Endodermal cell (in vitro differentiated cells): ENCODE measurements at places on chromosomes 7 and 10. TPM values are rescaled to one million over a fixed set of nuclear protein-coding genes. Genes with fewer than 3 reads are reported as not detected.

DNA sequence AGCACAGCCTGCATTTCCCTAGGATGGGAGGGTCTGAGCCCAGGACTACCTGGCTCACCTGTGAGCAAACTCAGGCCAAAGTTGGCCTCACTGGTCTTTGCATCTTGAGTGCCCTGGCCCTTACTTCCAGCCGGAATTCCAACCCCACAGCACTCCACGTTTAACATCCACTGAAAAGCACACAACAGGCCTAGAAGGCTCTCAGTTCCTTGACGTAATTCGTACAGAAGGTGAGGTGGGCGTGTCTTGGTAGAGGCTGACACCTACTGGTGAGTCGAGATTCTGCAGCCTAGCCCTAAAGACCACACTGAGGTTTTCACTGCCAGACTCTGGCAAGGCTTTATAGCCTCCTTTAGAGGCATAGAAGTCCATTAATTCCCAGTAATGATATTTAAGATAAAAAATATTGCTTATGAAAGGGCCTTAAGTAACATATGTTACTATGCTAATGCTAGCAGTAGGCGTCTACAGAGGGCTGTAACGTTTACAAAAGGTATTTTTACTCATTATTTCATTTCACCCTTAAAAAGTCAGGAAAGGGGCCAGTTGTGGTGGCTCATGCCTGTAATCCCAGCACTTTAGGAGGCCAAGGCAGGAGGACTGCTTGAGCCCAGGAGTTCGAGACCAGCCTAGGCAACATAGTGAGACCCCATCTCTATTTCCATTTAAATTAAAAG, 95.8 kb downstream of the HIP1 start:
- peak; percentile 89 for DNase-seq
- no peaks in the 10 kb centered on the region for H3K36me3 ChIP-seq
- H3K4me3 ChIP-seq = no peak overlapping the region
- H3K27ac ChIP-seq = no peak overlapping the region

GRCh38 chr10:31926765-31927564, 1.7 kb downstream of the ARHGAP12 start:
- no peaks in the 10 kb centered on the region for H3K27me3 ChIP-seq
- H3K4me1 ChIP-seq = peaks cover 15% of the 10 kb centered on the region
- H3K36me3 ChIP-seq = peaks cover 10% of the 10 kb centered on the region
- DNase-seq = peak; percentile 52

Gene PDE6C
- not detected in 3 replicates for total RNA-seq

Gene CDC14C
- not detected in 3 replicates for total RNA-seq

DNA sequence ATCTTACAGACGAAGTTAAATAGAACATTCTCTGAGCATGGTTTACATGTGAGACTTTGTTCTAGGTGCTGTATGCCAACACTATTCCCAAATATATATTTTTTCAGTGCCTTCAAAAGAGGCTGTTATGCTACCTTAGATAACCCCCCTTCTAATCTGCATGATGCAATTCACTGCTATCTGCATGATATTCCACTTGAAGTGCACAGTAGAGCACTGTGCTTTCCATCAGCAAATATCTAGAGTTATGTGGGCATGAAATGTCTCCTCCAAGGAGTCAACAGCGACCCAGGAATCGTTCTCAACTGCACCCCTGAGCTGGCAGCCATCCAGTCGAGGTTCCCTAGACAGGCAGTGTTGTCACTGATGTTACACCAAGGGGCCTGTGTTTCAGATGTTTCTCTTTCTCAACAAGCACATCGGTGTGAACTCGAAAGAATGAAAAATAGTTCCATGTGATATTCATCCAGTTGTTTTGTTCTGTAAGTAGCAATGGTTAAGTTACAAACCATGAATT, 88.3 kb downstream of the PDE1C start:
- no peaks in the 10 kb centered on the region for H3K36me3 ChIP-seq
- no peaks in the 10 kb centered on the region for H3K27me3 ChIP-seq

- H3K27ac ChIP-seq = no peak overlapping the region
- no peak overlapping the region for H3K4me3 ChIP-seq
- H3K4me1 ChIP-seq = no peaks in the 10 kb centered on the region
Observed at GRCh38 chr7:6284461-6285360, 12.3 kb upstream of the CYTH3 start.

DNA sequence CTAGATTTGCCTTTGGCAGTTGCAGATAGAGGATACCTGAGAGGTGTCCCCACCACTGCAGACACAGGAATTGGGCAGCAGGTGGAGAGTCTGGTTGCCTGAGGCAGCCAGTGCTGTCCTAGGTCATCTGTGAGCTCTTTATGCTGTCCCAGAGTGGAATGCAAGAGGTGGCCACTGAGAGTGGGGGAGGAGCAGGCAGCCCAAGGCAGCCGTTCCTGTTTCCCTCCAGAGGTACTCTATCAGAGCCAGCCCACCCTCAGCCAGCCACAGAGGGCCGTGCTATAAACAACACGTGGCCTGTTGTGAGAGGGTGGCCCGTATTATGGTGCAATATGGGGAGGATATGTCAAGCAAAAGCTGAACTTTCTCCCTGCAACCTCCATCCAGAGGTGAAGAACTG, 8.5 kb downstream of the LRRC18 start:
- peak; percentile 79 for DNase-seq
- no peaks in the 10 kb centered on the region for H3K4me1 ChIP-seq
- no peak overlapping the region for H3K27ac ChIP-seq
- H3K27me3 ChIP-seq = no peaks in the 10 kb centered on the region

GRCh38 chr7:28258240-28258639, 77.6 kb upstream of the JAZF1 start:
- H3K4me3 ChIP-seq = no peak overlapping the region
- H3K36me3 ChIP-seq = no peaks in the 10 kb centered on the region
- no peaks in the 10 kb centered on the region for H3K27me3 ChIP-seq
- no peak overlapping the region for H3K27ac ChIP-seq
- H3K4me1 ChIP-seq = peaks cover 5% of the 10 kb centered on the region
- DNase-seq = no peak

Gene SKIDA1
- total RNA-seq = 6.4 and 6.6 TPM in 2 replicates

DNA sequence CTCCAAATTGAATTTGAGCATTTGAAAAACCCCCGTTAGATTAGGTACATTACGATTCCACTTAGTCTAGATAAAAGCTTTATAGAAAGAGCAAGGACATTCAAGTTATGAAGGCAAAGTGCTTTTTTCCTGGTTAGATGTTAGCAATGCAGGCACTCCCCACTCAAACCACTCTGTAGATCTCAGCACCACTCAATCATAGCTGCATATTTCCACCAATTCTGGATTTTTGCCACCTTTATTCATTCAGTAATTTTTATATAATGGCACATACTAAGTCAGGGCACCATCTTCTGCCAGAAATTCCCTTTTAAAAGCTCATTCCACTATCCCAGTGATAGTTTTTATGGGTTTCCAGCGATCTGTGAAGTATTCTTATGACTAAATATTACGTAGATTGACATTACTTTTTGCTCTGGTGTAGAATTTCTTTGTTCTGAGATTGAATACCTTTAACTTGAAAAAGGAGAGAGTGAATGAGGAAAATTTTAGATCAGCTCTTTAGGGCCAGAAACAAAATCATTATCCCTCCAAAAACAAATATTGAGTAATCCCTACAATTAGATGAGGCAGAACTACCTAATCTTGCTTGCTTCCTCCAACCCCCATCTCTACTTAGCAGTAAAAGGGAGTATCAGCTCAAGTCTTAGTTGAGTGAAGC, 51.6 kb downstream of the RNLS start:
- no peak overlapping the region for H3K4me3 ChIP-seq
- H3K27ac ChIP-seq = no peak overlapping the region
- no peaks in the 10 kb centered on the region for H3K36me3 ChIP-seq
- peaks cover 4% of the 10 kb centered on the region for H3K4me1 ChIP-seq
- DNase-seq = no peak

Gene A1CF
- total RNA-seq = 0.28 to 1.9 TPM (median 1.6 TPM) in 3 replicates

Gene FANK1
- total RNA-seq = 8.6 to 10.0 TPM (median 9.7 TPM) in 3 replicates

Gene NEUROG3
- total RNA-seq = not detected in 2 replicates

Gene CTAGE6
- total RNA-seq = not detected in 2 replicates

Gene ELN
- 1.3 to 1.6 TPM (median 1.4 TPM) in 3 replicates for total RNA-seq

DNA sequence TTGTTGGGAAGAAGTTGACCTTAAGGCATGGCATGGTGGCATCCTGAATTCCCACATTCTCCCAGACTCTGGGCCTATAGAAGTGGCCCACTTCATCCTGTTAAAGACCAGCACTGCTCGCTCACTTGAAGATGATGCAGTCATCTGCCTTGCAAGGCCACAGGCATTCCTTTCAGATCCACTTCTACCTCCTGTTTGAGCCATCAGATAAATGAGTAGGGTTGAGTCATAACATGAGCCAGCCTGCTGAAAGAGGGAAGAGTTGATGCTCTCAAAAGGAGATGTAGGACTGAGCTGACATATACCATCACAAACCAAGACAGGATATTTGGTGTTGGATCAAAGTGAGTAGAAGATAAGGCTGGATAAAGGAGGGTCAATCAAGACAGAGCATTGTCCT, 1.5 kb upstream of the EBLN1 start:
- H3K36me3 ChIP-seq = no peaks in the 10 kb centered on the region
- DNase-seq = no peak

Gene LIPF
- total RNA-seq = not detected in 3 replicates

DNA sequence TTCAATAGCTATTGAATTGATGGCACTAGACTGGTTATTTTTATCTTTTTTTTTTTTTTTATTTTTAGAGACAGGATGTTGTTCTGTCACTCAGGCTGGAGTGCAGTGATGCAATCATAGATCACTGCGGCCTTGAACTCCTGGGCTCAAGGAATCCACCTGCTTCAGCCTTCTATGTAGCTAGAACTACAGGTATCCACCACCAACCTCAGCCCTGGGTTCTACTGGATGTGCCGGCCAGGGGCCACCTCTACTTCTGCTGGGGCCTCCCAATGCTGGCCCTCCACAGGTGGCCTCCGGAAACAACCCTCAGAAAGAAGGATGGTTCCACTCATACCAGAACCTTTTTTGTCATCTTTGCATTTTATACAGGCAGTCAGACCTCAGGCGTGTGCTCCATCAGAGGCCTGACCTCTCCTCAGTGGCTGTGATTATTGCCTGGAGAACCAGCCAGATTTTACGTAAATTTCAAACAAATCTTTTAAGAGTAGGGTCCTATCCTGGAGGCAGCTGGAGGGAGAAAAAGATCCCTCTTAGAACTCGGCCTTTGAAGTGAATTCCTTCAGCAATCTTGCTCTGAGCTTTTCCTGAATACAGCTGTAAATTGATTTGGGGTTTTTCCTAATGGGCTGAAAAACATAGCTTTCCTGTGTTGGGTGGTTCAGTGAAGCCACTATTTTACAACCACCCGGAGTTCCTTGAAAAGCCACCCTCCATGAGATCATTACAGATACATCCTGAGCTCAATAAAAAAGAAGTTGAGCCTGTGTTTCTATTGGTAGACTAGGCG, 110.0 kb downstream of the SPAG6 start:
- no peaks in the 10 kb centered on the region for H3K36me3 ChIP-seq
- H3K4me3 ChIP-seq = no peak overlapping the region
- no peaks in the 10 kb centered on the region for H3K4me1 ChIP-seq

GRCh38 chr7:124792696-124793095, 27.1 kb upstream of the GPR37 start:
- H3K27ac ChIP-seq = no peak overlapping the region
- no peaks in the 10 kb centered on the region for H3K36me3 ChIP-seq
- H3K4me1 ChIP-seq = no peaks in the 10 kb centered on the region
- no peak for DNase-seq

DNA sequence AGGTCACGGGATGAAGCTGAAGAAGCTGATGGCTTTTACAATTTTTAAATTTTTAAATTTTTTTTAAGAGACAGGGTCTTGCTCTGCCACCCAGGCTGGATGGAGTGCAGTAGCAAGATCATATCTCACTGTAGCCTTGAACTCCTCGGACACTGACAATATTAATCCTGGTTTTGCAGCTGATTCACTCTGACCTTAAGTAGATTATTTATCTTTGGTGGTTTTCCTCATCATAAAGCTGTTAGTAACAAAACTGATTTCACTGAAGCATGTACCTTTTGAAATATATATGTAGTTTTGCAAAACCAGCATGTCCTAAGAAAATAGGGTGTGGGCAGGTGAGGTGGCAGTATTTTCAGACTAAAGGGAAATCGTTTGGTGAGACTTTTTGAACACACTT, 56.0 kb downstream of the DYNC2I1 start:
- H3K4me1 ChIP-seq = no peaks in the 10 kb centered on the region
- no peak for DNase-seq
- no peaks in the 10 kb centered on the region for H3K27me3 ChIP-seq

GRCh38 chr7:45573661-45574415, at the start of gene ADCY1:
TSS of gene ADCY1 (plus strand) at chr7:45574368. CDS start at chr7:45574544, 176 bp downstream.
- peak; percentile 73 for DNase-seq
- H3K4me3 ChIP-seq = peak within 1 kb of the TSS; percentile 84
- H3K4me1 ChIP-seq = peaks cover 4% of the 10 kb centered on the region
- H3K27ac ChIP-seq = no peak within 1 kb of the TSS
- peaks cover 68% of the 10 kb centered on the region for H3K27me3 ChIP-seq

Gene TUBAL3
- total RNA-seq = not detected in 2 replicates

Gene AKR1E2
- total RNA-seq = 5.7 and 5.9 TPM in 2 replicates

DNA sequence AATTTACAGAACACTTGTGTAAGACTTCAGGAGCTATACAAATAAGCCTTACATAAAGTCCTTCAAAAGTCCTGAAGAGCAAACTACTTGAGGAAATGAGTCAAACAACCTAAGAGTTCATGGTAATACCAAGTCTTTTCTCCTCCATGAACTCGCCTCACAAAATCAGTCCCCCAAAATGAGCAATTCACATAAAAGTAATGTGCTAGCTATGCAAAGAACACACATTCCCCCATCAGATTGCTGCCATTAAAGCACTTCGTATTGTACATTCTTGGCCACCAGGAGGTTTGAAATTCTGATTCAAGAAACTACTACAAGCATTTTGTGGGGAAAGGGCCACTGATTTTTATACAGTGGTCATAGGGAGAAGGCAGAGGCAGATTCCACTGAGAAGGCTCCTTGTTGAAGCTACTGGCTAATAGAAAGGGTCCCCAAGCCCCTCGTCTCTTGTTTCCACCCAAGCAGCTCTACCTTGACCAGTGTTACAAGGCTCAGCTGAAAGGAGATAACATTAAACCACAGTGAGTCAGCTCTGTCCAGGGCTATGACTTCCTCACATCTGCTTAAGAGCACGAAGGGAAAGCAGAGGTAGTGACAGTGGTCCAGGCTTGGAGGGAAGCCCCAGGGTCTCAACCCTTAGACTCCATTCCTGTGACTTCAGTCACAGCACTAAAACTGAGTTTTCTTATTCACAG, 115.2 kb upstream of the CDK1 start:
- no peak overlapping the region for H3K27ac ChIP-seq
- H3K36me3 ChIP-seq = no peaks in the 10 kb centered on the region
- H3K27me3 ChIP-seq = no peaks in the 10 kb centered on the region
- peak; percentile 53 for DNase-seq
- no peaks in the 10 kb centered on the region for H3K4me1 ChIP-seq

Gene LAMB1
- total RNA-seq = 209 to 219 TPM (median 210 TPM) in 3 replicates
